ENCODE measurements at places on chromosomes 16 and 17. TPM values are rescaled to one million over a fixed set of nuclear protein-coding genes. Genes with fewer than 3 reads are reported as not detected.
A peak's percentile ranks its signal among the peaks of the same experiment; 100 is the strongest.

KCNH4 gene
- total RNA-seq = not detected

GRCh38 chr16:80604600-80605355, 64.0 kb downstream of the DYNLRB2 start:
- DNase-seq = no peak

FAM117A gene
- total RNA-seq = 1.4 TPM

GRCh38 chr16:30663820-30664219, 5.6 kb downstream of the FBRS start:
- no peak for DNase-seq

GRCh38 chr16:85341972-85342695, 229.9 kb upstream of the CIBAR2 start:
- DNase-seq = no peak

ITGA2B gene
- not detected for total RNA-seq

DNA sequence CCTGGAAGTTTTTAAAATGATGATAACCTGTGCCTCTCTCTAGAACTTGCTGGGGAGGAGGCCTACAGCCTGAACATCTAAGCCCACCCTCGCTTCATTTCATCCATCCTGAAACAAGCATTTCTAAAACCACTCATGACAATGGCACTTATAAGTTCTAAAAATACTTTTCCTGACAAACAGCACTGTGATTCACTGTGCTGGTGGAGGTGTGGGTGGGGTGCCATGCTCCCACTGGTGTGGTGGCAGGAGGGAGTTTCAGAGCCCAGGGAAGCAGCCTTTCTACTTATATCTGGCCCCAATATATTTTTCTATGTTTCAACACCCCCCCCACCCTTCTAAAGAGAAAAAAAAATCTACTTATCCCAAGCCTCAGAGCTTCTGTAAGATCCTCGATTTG, 52.6 kb downstream of the RAB11FIP4 start:
- no peak for DNase-seq

- no peak for DNase-seq
Measured at GRCh38 chr17:36112572-36112971, 8.9 kb downstream of the CCL4 start.

GRCh38 chr17:36503456-36504155, 17.1 kb downstream of the ZNHIT3 start:
- no peak for DNase-seq

DNA sequence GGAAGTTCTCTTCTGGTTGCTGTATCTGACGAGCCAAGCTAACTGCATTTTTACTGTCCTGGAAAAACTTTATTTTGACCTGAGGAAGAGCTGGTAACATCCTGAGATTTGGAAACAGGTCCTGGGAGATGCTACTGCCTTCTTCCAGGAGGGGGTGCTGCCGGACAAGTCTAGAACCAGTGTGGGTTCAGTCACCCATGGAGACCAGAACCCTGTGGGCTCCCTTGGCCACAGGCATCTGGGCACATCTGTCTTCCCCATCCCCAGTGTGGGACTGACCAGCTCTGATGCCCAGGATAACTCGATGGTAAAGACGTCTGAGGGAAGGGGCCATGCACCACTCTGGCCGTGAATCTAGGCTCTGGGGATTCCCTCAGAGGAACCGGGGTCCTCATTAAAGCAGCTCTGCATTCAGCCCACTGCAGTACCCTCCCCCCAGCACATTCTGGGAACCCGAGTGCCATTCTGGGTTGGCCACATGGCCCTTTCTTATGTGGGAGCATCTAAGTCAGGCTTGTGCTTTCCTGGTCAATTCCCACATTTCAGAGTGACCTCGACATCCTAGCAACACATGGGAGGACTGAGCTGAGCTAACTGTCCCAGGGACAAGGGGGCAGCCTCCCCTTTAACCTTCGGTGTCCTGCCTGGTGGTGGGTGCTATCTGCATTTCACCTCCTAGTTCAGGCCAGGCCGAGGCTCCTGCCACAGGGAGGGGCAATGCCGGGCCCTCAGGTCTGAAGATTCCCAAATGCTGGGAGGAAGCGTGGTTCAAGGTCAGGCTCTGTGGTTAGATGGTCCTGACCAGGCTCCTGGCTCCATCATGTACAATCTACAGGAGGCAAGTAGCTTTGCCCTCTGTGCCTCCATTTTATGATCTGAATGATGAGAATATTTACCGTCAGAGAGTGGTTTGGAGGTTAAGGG, 6.4 kb downstream of the C16orf86 start:
- DNase-seq = peak; percentile 46

GRCh38 chr17:50664788-50665458, 30.2 kb downstream of the ABCC3 start:
- no peak for DNase-seq

Measured in MG63 (cell line).